H7 (cell line): ENCODE measurements at places on chromosomes 5 and 9.
A peak's percentile ranks its signal among the peaks of the same experiment; 100 is the strongest.

GRCh38 chr5:43730832-43731342 lies 127.9 kb downstream of the NNT start:
- DNase-seq, result no peak

DNA sequence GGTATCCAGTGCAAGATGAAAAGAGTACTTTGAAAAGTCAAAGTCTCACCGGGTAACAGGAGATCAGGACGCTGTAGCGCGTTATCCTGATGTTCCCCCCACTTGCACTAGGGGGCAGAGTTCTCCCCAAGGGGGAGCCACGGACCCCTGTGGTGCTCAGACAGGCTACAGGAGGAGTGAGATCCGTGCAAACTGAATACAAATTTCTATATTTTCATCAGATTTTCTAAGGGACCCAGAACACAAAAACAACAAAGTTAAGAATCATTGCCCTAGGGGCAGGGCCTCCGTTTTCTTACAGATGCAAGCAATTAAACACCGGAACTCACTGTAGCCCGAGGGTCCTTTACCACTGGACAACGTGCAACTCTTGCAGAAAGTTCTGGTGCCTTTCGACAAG lies 2.0 kb downstream of the MYO10 start:
- peak; percentile 88 for DNase-seq

DNA sequence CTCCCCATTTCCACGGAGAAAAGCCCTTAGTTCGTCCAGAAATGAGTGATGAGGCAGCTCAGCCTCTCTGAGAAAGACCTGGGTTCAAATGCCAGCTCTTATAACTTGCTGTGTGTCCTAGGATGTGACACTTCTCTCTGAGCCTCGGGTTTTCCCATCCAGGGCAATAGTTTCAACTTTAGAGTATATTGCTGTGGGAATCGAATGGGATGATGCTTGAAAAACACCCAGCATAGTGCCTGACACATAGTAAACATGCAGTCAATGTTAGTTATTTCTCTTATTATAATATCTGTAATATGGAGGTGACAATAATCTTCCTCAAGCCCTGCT lies 430 bp upstream of the MAPKAP1 start:
- no peak for DNase-seq

- DNase-seq, result no peak
Measured at GRCh38 chr5:154005648-154006047, 33.1 kb downstream of the FAM114A2 start.

- DNase-seq, result no peak
Measured at GRCh38 chr9:87504938-87505337, 7.3 kb downstream of the DAPK1 start.

GRCh38 chr5:13278811-13279210 lies 665.7 kb downstream of the DNAH5 start:
- no peak for DNase-seq

- no peak for DNase-seq
Measured at GRCh38 chr5:60519372-60519771, 180.6 kb downstream of the DEPDC1B start.

DNA sequence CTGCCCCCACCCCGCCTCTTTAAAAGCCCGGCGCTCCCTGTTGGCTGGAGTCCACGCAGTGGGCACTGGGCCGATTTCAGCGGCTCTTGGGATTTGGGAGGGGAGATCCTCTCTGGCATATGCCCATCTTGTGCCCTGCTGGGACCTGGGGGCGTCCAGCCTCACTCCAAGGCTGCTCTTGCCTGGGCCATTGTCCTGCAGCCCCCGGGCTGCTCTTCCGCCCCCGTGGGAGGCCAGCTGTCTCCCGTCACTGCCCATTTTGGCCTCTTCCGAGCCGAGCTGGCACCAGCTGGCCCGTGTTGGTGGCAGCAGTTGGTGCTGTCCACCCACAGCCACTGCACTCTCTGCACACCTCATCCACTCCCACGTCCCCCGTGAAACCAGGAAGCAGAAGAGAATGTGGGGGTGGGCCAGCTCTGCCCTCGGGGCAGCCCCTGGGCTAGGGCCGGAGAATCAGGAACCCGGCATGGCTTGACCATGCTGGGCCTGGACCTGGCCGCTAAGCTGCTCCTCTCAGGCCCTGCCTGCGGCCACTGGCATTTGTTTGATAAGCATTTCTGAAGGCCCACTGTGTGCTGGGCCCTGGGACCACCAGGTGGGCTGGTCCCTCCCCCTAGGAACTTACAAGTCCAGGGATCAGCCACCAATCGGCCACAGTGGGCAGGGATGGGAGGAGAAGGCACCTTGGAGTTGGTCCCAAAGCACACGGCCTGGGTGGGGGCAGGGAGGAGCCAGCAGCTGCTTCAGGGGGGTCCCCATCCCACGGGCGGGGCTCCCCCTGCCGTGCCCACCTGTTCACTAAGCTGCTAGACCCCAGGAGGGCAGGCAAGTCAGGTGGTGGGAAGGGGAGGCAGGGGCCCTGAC lies 2.2 kb downstream of the C8G start:
- DNase-seq, result no peak

GRCh38 chr5:169296419-169297143 lies 4.4 kb downstream of the SLIT3 start:
- DNase-seq, result no peak

DNA sequence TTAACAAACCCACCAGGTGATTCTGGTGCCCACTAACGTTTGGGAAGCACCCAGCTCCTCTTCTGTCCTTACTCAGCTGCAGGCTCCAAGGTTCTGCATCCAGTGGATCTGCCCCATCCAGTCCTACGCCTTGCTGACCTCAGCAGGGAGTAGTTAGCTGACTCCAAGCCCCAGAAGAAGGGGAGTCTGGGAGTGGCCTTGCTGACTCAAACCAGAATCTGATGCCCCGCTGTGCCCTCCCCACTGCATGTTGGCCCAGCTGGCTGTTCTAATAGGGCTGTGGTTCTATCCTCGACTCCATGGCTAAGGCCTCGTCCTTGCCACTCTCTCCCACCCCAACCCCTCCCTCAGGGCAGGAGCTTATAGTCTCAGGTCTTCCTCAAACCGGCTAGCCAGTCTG lies 136.3 kb downstream of the TTLL11 start:
- no peak for DNase-seq

DNA sequence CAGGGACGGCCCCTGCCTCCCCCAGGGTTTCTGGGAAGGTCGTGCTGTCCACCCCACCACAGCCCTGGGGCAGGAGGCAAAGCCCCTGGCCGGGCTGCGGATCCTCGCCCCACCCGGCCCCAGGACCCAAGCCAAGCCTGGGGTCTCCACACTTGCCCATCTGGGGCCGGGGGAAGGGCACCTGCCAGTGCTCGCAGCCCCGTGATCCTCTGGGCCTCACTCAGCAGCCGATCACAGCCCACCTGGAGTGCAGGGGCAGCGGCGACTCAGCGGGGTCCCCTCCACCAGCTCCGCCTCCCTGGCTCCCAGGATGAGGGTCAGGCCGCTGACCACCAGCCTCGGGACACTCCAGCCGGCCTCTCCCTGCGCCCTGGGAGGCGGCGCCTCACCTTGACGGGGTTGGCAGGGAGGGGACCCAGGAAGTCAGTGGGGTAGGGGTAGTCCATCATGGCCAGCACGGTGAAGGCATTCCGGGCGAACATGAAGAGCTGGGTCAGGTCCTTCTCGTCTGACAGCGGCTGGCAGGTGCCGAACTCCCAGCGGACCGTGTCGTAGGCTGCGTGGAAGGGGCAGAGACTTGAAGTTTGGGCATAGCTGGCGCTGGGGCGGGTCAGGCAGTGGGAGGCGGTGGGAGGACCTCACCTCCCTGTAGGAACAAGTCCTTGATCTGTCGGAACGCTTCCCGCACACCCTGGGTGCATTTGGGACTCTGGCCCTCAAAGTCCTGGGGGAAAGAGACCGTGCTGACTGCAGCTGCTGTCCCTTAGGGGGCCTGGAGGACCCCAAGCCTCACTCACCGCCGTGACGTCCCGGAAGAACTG lies 1.8 kb downstream of the DPP7 start:
- DNase-seq, result no peak

DNA sequence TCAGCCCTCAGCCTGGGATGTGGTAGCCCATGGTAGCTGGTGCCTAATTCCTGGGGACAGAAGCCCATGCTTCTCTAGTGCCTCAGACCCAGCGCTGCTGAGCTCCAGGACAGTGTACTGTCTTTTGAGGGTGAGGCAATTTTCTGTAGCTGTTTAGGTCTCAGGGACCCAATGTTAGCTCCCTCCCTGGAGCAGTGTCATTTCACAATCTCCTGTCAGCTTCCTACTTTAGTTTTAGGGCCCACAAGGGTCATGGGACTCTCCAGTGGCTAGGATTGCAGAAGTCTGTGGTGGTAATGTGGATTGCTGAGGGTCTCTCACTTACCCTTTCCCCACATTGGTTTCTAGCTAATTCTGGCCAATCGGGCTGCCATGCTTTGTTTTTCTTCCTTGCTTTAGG lies 67.7 kb upstream of the CCL21 start:
- no peak for DNase-seq

GRCh38 chr5:7419846-7420245 lies 23.9 kb downstream of the ADCY2 start:
- DNase-seq, result peak; percentile 31

DNA sequence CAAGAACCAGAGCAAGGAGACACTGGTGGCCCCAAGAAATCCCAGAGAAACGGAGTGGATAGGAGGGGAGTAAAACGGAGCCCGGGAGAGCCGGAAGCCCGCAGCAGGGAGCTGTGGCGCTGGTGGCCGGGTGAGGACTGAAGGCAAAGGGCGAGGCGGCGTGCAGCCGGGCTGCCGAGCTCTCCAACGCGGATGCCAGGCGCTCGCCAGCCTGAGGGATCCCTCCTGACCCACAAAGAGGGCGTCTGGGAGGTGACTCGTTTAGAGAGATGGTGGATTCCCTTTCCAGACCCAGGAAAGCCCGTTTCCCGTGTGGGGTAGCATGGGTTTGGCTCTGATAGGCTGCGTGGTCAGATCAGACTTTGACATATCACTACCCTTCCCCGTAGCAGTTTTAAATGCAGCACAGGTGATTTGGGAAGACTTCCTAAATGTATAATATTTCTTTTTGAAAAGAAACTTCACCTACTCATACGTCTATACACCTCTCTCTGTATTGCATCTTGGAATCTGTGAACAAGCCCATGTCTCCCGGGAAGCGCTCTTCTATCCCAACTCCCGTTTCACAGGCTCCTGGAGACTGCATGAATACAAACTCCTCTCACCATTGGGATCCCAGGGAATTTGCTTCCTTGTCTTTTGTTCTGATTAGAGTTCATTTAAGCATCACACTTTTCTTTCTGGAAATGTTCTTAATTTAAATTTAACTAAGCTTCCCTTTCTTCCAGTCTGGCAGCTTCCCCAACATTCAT lies 158.1 kb downstream of the C9orf152 start:
- DNase-seq, result peak; percentile 63

DNA sequence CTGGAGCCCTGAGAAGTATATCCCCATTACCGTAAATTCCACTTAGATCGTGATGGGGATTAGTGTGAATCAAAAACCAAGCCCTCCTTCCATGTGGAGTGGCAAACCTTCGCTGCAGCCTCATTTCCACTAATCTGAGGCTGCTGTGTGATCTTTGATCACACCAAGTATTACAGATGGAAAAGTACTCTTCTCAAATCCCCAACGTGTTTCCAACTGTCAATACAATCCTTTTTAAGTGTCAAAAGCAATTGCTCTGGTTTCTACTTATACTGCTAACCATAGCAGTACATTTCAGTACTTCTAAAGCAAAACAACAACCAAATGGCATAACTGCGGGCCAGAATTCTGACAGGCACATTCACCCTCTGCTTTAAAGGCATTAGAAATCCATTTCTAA lies 307.7 kb upstream of the ADAMTS16 start:
- DNase-seq, result no peak

- DNase-seq, result no peak
Measured at GRCh38 chr5:127957183-127957582, 126.4 kb upstream of the SLC12A2 start.

GRCh38 chr5:157253547-157253946 lies 12.4 kb upstream of the CYFIP2 start:
- peak; percentile 66 for DNase-seq
